ENCODE measurements at places on chromosomes 1 and 21. TPM values are rescaled to one million over a fixed set of nuclear protein-coding genes. Genes with fewer than 3 reads are reported as not detected.

- DNase-seq, result no peak
Measured at GRCh38 chr1:3668148-3668547, 15.8 kb downstream of the TP73 start.

DNA sequence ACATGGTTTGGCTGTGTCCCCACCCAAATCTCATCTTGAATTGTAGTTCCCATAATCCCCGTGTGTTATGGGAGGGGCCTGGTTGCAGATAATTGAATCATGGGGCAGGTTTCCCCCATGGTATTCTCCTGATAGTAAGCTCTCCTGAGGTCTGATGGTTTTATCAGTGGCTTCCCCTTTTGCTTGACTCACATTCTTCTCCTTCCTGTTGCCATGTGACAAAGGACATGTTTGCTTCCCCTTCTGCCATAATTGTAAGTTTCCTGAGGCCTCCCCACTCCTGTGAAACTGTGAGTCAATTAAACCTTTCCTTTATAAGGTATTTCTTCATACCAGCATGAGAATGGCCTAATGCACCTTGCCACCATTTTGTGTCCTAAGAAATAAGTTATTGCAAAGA, 415.0 kb downstream of the COL11A1 start:
- DNase-seq, result no peak

DNA sequence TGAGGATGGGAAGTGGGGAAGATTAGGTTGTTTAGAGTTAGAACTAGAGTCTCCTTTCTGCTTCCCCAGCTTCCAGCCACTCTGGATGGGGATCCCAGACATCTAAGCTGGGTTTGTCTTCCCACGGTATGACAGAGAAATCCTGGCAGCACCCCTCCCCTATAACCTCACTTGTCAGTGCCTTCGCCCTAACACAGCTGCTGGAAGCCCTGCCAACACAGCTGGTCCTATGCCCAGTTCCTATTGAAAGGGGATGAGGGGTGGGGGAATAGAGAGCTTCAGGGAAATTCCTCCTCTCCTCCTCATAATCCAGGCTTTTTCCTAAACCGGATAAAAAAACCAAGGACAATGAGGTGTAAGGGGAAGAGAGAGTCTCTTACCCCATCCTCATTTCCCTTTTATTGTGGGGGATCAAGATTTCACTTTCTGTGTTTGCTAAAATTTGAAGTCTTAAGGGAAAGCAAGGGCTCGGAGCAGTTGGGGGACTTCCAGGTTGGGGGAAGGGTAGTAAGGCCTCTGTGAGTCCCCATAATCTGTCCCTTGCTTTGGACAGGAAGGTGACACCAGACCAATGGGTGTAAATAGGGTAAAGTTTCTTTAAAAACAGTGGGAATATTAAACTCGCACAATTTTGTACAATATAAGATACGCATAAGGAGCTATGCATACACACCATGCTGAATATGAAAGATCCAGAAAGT, 590 bp downstream of the TMOD4 start:
- DNase-seq, result no peak

The FMO2 gene
- total RNA-seq, result 79.5 TPM

The FCRL4 gene
- total RNA-seq, result not detected

The PEX10 gene
- 23.3 TPM for total RNA-seq

The LCE1B gene
- not detected for total RNA-seq

DNA sequence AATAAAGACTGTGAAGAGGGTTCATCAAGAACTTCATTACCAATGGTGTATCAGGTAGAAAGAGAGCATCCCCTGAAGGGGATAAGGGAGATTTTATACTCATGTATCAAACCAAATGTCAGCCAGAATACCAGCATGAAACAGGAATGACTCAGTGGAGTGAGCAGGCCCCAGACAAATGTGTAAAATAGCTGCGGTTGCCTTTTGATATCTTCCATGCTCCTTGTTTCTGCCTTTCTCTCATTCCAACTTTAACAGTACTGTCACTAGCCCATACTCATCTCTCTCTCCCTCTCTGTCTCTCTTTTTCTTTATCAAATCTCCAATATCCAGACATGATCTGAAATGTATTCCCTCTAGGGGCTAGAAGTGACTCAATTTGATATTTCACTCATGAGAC, 47.8 kb downstream of the GPR88 start:
- no peak for DNase-seq

The PRAMEF25 gene
- not detected for total RNA-seq

DNA sequence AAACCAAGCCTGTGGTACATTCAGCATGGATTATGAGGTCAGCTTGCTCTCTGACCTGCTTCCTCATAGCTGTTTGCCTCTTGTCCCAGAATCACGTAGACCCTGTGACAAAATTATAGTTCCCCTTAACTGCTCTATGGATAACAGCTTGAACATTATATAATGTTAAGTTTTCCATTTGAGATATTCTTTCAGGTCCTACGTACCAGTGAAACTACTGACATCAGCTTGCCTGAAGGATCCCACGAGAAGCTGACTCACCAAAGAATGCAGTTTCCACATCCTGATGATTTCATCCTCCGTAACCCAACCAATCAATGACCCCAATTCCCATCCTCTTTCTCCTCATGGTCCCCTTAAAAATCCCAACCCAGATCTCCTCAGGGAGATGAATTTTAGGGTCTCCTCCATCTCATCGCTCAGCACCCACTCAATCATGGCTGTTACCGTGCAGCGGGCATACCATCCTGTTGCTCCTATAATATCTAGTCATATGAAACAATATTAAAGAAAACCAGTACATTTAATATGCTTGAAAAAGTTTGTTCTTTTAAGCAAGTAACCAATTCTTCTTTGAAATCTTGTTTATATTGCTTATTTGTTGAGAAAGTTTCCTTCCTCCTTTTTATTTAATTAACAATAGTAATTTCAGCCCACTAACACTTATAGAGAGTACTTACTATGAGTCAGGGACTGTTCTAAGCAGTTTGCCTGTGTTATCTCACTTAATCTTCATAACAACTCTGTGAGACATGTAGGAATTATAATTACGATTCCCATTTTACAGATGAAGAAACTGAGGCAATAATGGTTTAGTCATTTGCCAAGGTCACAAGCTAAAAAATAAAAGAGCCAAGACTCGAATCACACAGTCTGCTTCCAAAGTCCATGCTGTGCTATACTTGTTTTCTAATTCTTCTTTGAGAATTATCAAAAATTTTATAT, 27.4 kb downstream of the CHML start:
- DNase-seq, result no peak

GRCh38 chr1:222759451-222760035, 22.5 kb downstream of the FAM177B start:
- DNase-seq, result no peak

The LRRC39 gene
- 2.5 TPM for total RNA-seq

The MTFR1L gene
- total RNA-seq, result 71.6 TPM

The BTBD8 gene
- 12.6 TPM for total RNA-seq

- no peak for DNase-seq
Measured at GRCh38 chr1:2276803-2277580, 48.9 kb downstream of the SKI start.

- no peak for DNase-seq
Measured at GRCh38 chr1:212981571-212982328, 31.4 kb downstream of the VASH2 start.

DNA sequence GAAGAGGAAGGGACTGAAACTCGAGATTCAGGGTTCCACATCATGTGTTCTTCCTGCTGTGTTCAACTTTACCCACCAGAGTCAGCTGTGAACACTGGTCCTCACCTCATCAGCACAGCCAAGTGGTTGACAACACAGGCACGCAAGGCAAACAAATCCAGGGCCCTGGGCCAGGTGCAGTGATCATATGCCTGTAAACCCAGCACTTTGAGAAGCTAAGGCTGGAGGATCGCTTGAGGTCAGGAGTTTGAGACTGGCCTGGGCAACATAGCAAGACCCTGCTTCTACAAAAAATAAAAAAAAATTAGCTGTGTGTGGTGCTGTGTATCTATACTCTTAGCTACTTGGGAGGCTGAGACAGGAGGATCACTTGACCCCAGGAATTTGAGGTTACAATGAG, 8.4 kb upstream of the XKR8 start:
- no peak for DNase-seq

The ZBTB8A gene
- 10.0 TPM for total RNA-seq

The LHX8 gene
- not detected for total RNA-seq

The MROH7 gene
- 0.66 TPM for total RNA-seq

The PIK3CD gene
- 11.9 TPM for total RNA-seq

DNA sequence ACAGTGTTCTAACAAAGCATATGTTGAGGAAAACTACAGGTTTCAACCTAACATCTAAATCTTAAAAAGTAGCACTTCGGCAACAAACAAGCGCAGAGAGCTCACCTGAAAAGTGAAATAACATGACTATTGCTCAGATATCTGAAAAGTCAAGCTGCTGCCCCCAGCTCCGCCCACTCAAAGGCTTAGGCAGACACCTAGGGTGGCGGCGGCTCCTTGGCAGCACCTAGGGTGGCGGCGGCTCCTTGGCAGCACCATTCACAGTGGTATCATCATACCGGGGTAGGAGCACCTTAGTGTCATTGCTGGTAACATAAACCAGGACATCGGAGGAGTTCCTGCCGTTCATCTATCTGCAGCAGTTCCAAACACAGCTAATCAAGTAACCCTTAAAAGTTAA, 4.2 kb upstream of the S100A12 start:
- no peak for DNase-seq

DNA sequence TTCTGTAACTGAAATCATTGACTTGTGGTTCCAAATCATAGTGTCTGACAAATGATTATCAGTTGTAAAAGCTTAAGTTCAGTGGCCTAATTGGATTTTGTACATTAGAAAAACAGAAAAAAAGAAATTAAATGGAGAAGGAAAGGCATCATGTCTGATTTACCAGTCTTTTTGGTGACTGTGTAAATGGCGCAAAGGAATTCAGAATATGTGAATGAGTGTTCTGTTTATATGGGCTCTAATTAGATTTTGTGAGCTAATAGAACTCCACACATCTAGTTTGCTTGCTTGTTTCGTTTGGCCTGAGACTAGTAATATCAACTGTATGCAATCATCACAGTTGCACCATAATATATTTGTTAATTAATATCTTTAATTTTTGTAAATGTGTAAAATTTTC, 151.7 kb downstream of the PLA2G4A start:
- DNase-seq, result no peak

- no peak for DNase-seq
Measured at GRCh38 chr1:91883470-91883869, 2.5 kb downstream of the TGFBR3 start.

- DNase-seq, result peak; percentile 7
Measured at GRCh38 chr1:20439282-20439681, 46.7 kb downstream of the CAMK2N1 start.

- DNase-seq, result no peak
Measured at GRCh38 chr21:15688809-15689208, 41.0 kb upstream of the USP25 start.
